ENCODE measurements at places on chromosomes 1 and 21.

DNA sequence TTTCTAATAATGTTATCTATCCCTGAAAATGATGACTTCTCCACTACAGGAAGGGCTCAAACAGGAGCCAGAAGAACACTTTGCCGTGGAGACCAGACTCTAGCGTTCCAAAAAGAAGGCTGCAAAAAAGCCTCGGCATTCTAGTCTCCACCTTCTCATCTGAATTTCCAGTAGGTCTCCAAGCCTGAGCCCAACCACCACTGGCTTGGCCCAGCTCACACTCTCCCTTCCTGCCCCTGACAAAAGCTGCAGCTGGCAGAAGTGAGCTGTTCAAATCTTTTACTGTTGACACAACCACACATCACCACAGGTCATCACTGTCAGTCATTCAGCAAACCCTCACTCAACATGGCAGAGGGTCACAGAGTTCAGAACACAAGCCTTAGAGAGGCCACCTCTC lies 69.3 kb downstream of the CAMK2N1 start:
- DNase-seq = no peak

DNA sequence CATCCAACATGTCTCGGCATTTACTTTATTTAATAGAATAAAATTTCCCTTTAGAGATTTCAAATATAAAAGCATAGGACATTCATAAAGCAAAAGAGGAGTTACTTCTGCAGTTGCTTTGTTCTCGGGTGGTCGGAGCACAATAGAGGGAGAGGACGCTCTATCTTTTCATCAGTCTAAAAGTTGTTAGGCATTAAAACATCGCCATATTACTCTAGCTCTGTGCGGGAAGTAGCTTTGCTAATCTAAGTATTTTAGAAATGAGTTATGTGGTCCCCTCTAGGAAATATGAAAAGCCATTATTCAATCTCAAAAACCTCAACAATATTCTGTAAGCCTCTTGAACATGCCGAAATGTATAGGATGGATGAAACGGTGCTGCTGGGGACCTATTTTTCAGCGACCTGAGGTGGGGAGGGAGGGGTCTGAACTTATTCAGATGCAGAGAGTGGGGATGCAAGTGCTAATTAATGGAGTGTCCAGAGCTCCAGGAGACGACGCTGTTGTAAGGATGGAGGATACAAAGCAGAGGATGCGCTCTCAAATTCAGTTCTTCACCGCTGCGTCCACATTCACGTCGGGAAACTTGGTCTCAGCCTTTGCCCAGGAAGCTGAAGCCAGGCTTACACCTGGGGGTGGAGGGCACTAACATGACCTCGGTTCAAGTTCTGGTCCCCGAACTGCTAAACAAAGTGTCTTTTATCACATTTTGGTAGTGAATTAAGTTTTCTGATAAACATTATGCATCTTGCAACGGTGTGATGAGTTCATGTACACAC lies 6.3 kb downstream of the CDKN2C start:
- no peak for DNase-seq

DNA sequence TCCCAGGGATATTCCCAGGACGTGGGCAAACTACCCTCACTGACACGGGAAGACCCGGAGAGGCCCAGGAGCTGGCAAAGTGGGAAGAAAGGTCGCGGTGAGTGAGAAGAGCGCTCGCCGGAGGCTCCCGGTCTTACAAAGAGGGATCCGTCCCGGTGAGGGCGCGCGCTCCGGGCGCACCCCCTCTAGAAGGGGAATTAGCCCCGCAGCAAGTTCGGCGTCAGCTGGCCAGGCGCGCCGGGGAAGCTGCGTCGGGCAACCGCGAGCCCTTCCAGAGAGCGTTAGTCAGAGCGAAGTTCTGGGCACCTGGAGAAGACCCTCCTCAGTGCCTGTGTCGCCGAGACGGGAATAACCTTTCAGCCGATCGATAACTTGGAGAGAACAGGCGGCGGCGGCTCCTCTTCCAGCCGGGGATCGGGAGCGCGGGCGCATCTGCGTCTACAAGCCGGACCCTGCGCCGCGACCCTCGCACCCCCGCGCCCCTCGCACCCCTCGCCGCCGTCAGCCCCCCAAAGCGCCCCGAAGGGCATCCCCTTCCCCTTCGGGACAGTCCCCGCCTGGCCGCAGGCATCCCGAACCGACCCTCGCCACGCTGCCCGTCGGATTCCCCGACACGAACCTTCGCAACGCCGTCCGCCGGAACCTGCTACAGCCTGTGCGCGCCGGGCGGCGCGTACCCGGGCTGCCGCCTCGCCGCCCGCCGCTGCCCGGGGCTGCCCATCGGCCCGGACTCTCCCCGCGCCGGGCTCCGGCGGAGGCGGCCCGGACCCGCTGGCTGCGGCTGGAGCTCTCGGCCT lies 485 bp downstream of the SIPA1L2 start:
- DNase-seq = no peak

- DNase-seq = no peak
These were observed 30.0 kb downstream of the ZNF697 start for GRCh38 chr1:119617751-119618691.

DNA sequence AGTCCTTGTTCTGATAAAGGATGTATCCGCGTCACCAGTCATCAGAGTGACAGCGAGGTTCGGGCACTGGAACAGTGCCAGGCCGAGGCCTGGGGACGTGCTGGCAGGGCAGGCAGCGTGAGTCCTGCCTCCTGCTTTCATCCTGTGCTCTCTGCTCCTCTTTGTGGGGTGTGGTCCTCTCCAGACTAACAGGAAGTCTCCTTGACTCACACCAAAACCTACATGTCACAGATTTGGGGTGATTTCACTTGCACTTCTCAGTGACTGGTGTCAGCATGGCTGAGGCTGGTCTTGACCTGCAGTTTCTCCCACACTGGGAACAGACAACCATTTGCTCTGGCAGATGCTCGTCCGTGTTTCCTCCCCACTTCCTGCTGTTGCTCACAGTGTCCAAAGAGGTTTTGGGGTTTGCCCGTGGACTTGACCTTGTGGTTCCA lies 8.8 kb upstream of the NLRP3 start:
- no peak for DNase-seq

GRCh38 chr1:86082183-86082582 lies 74.4 kb downstream of the COL24A1 start:
- DNase-seq = no peak

- no peak for DNase-seq
These were observed 37.9 kb downstream of the CDK18 start for GRCh38 chr1:205542367-205542766.

- DNase-seq = no peak
These were observed 792 bp downstream of the SNX7 start for GRCh38 chr1:98662356-98662670.

DNA sequence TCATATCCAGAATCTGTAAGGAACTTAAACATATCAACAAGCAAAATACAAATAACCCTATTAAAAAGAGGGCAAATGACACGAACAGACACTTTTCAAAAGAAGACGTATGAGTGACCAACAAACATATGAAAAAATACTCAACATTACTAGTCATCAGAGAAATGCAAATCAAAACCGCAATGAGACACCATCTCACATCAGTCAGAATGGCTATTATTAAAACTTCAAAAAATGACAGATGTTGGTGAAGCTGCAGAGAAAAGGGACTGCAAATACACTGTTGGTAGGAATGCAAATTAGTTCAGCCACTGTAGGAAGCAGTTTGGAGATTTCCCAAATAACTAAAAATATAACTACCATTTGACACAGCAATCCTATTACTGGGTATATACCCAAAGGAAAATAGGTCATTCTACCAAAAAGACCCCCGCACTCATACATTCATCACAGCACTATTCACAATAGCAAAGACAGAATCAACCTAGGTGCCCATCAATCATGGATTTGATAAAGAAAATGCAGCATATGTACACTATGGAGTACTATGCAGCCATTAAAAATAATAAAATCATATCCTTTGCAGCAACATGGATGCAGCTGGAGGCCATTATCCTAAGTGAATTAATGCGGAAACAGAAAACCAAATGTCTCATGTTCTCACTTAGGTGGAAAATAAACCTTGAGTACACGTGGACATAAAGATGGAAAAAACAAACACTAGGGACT lies 230.1 kb upstream of the RAB4A start:
- no peak for DNase-seq

DNA sequence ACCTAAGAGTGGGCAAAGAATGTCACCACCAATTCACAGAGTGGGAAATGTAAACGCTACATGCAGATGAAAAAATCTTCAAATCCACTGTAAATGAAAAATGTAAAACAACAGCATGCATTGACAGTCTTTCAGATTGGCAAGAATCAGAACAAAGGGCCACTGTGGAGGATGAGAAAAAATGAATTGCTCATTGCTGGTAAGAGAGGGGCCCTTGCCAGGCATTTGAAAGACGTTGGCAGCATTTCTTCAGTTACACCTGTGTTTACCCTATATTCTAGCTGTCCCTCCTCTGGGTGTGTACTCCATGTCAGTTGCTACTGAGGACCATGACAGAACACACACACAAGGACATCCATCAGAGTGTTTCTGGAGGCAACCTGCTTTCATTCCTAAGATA lies 25.8 kb upstream of the AADACL3 start:
- DNase-seq = no peak

DNA sequence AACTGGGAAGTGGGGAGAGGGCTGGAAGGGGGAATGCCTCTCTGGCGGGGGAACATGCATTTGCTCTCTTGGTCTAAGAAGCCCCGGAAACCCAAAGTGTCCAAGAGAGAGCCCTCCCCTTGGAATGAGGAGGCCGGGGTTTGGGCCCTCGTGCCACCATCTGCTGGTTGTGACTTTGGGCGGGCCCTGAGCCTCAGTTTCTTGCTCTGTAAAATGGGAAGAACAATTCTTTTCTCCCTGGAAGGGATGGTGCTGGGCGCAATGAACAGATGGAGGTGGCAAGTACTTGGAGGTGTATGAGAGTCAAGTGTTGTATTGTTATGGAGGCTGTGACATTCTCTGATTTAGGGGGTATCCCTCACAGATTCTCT lies 69.9 kb upstream of the TARDBP start:
- no peak for DNase-seq

DNA sequence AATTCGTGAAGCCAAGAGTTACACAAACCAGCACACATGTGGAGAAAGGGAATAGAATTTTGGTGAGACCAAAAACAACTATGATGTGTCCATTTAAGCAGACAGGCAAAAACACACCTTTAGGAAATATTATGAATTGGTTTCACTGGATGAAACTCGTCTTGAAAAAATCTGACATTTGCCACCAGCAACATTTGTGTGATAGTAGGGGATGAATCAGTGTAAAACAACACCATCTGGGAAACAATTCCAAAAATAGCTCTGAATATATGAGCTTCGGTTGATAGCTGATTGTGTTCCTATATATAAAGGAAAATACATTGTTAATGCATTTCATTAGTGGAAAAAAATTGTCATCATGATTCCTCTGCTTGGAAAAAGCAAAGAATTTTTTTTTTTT lies 327.8 kb downstream of the PAPPA2 start:
- no peak for DNase-seq

DNA sequence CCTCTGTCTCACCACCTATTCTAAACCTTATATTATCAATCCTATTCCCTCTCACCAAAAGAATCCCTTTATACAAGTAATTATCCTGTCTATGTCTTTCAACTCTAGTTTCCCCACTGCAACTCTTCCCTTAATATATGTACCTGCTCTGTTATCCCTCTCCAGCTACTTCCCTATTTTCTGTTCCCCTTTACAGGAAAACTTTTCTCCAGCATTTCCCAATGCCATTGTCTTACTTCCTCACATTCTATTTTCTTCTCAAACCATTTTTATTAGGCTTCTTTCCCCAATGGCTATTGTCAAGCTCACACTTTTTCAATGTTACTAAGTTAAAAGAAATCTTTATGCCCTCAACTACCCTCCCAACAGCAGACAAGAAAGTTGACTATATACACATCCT lies 11.6 kb downstream of the DPYD start:
- no peak for DNase-seq

DNA sequence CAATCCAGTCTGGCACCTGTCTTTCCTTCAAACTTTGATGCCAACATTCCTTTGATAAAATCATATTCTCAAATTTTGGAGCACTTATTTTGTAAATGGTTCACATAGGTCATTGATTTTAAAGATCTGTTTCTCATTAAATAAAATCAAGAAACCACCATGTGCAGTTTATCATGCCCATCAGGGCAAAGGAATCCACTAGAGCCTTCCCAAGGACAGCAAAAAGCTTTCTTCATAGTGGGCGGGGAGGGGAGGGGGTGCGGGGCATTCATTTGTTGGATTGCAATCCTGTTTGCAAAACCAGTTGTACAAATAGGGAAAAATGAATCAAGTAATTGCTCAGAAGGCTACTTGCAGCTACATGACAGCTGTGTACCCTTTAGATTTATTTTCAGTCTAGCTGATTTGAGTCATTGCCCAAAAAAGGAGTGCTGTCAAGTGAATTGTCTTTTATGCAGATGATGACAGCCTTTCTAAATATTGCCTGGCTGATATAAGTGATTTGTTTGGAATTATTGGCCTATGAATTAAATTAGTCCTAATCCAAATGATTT lies 23.0 kb downstream of the LRRC8B start:
- DNase-seq = peak; percentile 2

- no peak for DNase-seq
These were observed 121.8 kb upstream of the SLC44A3 start for GRCh38 chr1:94698356-94698755.

GRCh38 chr1:65020774-65021173 lies 54.4 kb upstream of the JAK1 start:
- DNase-seq = no peak

DNA sequence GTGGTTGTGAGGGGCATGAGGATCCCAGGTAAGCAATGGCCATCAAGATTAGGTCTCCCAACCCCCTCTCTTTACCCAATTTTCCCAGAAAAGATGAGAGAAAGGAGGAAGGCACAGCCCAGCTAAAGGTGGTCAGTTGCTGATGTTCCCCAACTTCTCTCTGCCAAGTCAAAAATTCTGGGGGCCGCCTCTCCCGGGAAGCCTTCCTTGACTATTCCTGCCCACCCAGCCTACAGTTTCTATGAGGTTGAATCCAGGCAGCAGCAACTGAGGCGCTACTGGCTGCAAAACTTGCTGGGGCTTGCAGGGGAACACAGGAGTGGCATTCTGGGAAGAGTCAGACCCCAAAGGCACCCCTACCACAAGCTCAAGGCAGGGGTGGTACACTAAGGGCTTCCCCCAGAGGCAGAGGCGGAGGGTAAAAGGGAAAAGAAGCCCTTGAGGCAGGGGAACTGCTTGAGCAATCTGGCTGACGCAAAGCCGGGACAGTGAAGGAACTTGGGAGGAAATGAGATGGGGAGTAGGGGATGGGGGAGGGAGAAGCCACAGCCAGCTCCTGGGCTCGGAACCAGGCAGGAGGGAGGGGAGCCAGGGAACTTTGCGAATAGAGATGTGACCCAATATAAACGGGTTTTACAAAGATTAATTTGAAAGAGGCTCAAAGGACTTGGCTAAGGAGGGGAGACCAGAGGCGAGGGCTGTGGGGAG lies 31.2 kb downstream of the SDC3 start:
- no peak for DNase-seq

GRCh38 chr1:160353223-160353622 lies 10.0 kb downstream of the NCSTN start:
- no peak for DNase-seq

GRCh38 chr1:26998429-26999300 lies 5.2 kb downstream of the TRNP1 start:
- DNase-seq = no peak

All from retinal pigment epithelial cell (primary cell).